Head of caudate nucleus (tissue), 42 donors: ENCODE measurements at places on chromosomes 16 and 17.

DNA sequence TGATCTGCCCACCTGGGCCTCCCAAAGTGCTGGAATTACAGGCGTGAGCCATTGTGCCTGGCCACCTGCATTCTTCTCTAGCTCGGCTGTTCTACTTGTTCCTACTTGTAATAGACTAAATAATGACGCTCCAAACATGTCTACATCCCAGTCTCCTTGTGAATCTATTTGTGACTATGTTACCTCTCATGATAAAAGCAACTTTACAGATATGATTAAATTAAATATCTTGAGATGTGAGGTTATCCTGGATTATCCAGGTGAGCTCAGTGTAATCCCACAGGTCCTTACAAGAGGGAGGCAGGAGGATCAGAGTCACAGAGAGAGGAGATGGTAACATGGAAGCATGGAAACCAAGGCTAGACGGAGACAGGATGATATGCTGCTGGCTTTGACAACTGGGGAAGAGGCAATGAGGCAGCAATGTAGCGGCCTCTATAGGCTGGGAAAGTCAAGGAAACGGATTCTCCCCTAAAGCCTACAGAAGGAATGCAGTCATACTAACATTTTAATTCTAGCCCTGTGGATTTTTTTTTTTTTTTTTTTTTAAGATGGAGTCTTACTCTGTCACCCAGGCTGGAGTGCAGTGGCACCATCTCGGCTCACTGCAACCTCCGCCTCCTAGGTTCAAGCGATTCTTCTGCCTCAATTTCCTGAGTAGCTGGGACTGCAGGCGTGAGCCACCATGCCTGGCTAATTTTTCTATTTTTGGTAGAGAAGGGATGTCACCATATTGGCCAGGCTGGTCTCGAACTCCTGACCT lies 5.0 kb upstream of the LASP1 start:
- DNase-seq = no peak

- DNase-seq = no peak
These were observed 28.3 kb upstream of the TEX2 start for GRCh38 chr17:64291268-64291851.

GRCh38 chr16:82178352-82178751 lies 8.3 kb upstream of the MPHOSPH6 start:
- DNase-seq = no peak

DNA sequence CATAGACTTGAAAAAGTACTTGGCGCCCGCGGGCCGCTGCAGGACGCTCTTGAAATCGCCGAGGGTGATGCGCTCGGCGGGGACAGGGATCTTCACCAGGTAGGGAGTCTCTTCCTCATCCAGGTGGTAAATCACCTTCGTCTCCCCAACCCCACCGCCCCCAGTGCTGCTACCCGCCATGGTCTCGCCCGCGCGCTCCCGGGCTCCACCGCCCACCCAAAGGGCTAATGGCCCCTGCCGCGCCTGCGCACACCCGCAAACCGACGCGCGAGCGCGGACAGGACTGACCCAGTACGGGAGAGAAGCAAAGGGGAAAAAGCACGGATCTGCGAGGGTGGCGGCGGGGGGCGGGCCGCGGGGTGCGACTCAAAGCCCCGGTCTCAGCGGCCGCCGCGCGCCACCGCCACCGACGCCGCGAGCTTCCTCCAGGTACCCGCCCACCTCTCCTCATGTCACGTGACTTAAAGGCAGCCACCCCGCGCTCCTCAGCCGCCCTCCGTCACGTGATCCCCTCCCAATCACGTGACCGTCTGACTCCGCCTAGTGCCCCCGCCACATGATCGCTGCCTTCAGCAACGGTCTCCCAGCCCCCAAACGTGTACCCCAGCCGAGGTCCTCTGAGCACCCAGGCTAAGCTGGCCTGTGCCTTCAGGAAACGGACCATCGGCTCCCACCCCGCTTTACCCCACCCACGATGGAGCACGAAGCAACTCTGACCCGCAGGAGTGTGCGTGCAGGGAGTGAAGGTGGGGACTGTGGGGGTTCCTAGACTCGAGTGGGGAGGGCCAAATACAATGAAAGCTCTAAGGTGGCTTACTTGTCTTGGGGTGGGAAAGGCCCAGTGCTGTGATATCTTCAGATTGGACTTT lies at the start of gene DVL2:
Gene DVL2, minus strand, starts transcription at position 435 of the 869 bp plus-strand sequence. Its CDS starts 255 bp downstream, at position 180.
- peak; percentile 94 for DNase-seq

DNA sequence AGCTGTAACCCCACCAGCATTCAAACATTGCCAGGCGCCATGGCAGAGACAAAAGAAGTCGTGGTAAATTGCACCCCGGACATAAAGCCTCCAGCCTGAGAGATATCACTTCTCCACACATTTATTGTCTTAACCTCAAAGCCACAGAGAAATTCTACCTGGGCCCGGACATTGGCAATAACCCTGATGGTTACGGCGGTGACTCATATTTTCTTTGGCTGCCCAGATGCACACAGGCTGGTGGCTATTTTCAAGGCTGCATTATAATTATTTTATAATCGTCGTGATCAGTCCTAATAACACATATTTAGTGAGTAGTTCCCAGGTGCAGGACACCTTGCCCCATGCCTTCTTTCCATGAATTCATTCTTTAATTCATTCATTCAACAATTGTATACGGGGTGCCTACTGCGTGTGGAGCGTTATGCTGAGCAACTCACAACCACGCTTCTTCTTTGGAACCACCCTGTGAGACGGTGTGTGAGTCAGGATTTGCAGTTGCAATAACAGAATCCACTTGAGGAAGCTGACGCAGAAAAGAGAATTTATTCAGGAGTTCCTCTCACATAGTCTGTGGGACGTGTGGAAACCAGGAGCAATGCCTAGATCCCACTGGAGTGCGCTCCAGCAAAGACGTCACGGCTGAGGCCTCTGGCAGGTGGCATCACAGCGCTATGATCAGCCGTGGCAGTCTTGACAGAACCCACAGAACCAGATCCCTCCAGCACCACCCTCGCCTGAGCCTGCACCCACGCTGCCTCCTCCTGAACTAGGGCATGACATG lies 245.7 kb downstream of the FOXL1 start:
- peak; percentile 79 for DNase-seq

- peak; percentile 28 for DNase-seq
These were observed 381 bp upstream of the HSD11B2 start for GRCh38 chr16:67430504-67430976.

DNA sequence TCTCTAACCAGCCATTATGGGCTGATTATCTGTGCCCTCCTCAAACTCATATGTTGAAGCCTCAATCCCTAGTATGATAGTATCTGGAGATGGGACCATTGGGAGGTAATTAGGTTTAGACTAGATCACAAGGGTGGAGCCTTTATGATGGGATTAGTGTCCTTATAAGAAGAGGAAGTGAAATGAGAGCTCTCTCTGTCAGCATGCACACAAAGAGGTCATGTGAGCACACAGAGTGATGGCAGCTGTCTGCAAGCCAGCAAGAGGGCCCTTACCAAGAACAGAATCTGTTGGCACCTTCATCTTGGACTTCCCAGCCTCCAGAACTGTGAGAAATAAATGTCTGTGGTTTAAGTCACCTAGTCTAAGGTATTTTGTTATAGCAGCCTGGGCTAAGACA lies 101.9 kb downstream of the PCTP start:
- DNase-seq = no peak

DNA sequence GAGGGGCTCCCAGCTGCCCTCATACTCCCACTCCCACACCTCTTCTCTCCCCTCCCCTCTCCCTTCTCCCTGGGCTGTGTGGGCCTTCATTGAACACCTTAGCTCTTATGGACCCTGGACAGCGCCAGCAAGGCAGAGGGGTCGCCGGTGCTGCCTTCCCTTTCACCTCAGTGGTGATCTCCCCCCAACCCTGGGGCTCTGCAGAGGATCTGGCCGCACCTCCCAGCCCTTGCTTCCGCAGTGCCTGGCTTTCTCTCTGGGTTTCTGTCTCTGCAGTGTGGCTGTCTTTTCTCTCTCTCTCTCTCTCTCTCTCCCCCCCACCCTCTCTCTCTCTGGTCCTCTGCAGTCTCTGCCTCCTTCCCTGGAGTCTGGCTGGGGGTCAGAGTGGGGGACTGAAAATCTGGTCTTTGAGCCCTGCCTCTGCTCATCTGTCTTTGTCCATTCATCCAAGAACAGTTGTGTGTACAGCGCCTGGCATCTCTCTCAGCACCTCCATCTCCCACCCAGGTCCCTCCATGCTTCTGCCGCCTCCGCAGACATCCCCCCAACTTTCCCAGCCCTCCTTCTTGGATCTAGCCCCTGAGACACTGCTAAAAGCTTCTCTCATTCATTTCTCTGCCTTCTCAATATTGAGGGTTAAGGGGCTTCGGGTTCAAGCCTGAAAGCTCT lies 1.1 kb downstream of the SEZ6L2 start:
- no peak for DNase-seq

- DNase-seq = no peak
These were observed 44.0 kb upstream of the CBX4 start for GRCh38 chr17:79883202-79883601.

DNA sequence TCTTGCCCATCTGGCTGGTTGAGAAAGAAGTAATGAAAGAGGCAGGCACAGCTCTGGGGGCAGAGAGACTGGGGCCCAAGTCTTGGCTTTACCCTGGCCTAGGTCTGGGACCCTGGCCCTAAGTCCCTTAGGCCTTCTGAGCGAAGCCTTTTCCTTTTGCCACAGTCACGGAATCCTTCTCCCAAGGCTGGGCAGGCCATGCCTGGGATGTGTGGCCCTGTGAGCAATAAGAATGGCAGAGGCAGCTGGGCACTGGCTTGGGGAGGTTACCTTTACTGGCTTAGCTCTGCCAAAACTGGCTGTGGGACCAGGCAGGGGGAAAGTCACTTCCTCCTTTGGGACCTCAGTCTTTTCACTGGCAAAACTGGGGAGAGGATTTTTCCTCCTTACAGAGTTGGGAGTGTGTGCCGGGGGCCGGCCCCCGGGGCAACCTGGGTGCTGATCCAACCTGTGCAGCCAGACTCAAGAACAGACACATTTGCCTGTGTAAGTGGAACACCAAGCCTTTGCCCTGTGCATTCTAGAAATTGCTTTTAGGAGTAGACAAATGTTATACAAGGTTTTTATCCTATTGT lies 12.9 kb downstream of the FOXF1 start:
- DNase-seq = no peak
